ENCODE measurements at places on chromosomes 3 and 15. TPM values are rescaled to one million over a fixed set of nuclear protein-coding genes. Genes with fewer than 3 reads are reported as not detected.

Gene DLL4
- 1.5 TPM for polyA plus RNA-seq

Gene CHL1
- 0.25 TPM for polyA plus RNA-seq

Gene GOLGA6L26
- not detected for polyA plus RNA-seq

Gene TERC
- polyA plus RNA-seq = not detected

Gene WDR72
- polyA plus RNA-seq = not detected

Gene PLSCR2
- not detected for polyA plus RNA-seq

Gene C3orf80
- polyA plus RNA-seq = not detected

Gene FANCD2
- 5.4 TPM for polyA plus RNA-seq

All from AG04450 (cell line).